ENCODE measurements at places on chromosomes 3 and 15. TPM values are rescaled to one million over a fixed set of nuclear protein-coding genes. Genes with fewer than 3 reads are reported as not detected.

GRCh38 chr3:9420850-9421549, 23.6 kb downstream of the SETD5 start:
- H3K27ac ChIP-seq, result peak overlapping the region; percentile 11
- no peak overlapping the region for H3K4me3 ChIP-seq
- H3K36me3 ChIP-seq, result peaks cover 16% of the 10 kb centered on the region
- no peak for DNase-seq
- H3K27me3 ChIP-seq, result no peaks in the 10 kb centered on the region
- peaks cover 8% of the 10 kb centered on the region for H3K4me1 ChIP-seq

DNA sequence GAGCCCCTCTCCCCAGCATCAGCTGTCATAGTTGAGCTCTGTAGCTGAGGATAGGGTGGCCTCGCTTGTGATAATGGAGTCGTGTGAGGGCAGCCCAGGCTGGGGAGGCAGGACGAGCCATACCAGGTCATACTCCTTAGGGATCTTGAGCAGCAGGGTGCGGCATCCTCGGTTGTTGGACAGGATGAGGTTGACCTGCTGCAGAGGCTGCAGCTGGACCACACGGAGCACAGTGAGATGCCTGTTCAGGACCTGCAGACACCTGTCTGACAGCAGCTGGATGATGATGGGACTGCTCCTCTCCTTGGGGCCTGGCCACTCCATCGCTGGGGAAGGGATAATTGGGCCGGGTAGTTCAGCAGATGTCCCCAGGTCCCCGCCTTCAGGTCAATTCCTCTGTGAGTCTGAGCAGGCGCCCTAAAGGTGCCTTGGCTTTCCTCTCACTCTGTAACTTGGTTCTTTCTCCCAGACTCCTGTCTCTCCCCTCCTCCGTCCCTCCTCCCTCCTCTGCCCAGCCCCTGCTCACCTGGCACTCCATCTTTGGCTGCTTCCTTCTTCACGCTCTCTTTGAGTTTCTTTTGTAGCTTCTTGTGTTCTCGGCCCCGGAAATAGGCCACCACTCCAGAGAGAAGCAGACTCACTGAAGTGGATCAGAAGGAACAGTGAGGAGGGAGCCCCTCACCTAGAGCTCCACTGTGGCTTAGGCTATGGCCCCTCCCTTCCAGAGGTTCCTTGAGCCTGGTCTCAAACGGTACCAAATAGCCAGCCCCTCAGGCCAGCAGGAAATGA, 7.8 kb downstream of the DUOX2 start:
- no peak overlapping the region for H3K4me3 ChIP-seq
- H3K36me3 ChIP-seq, result no peaks in the 10 kb centered on the region
- no peak for DNase-seq
- H3K4me1 ChIP-seq, result no peaks in the 10 kb centered on the region

- no peaks in the 10 kb centered on the region for H3K36me3 ChIP-seq
- peaks cover 15% of the 10 kb centered on the region for H3K4me1 ChIP-seq
- H3K27ac ChIP-seq, result no peak overlapping the region
- DNase-seq, result peak; percentile 38
- no peak overlapping the region for H3K4me3 ChIP-seq
- H3K27me3 ChIP-seq, result peaks cover 51% of the 10 kb centered on the region
Observed at GRCh38 chr3:13282986-13283876, 136.9 kb downstream of the NUP210 start.

GRCh38 chr3:74074700-74075099, 450.0 kb upstream of the PDZRN3 start:
- H3K27me3 ChIP-seq, result no peaks in the 10 kb centered on the region
- H3K4me1 ChIP-seq, result no peaks in the 10 kb centered on the region

The PARP9 gene
- 13.2 TPM for total RNA-seq

The FBXW12 gene
- not detected for total RNA-seq
